ENCODE measurements at places on chromosomes 11 and 22.

- no peak for DNase-seq
These were observed 117.7 kb downstream of the KCNC1 start for GRCh38 chr11:17852246-17852645.

- no peak for DNase-seq
These were observed 54.1 kb downstream of the MYH9 start for GRCh38 chr22:36333644-36334043.

DNA sequence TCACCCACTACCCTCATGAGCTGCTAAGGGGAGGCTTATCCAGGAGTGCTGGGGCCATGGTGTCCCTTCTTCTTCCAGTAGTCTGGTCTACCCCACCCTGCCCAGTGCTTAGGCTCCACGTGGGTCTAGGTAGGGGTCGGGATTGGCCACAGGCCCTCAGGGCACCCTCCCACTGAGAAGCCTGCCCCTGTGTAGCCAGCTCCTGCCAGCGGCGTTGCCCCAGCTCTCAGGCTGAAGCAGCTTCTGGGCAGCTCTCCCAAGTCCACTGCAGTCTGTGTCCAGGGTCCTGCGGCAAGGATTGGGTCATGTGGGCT is 24.0 kb upstream of the RIC3 start:
- DNase-seq, result no peak

- no peak for DNase-seq
These were observed 910 bp downstream of the CLTCL1 start for GRCh38 chr22:19290400-19291217.

DNA sequence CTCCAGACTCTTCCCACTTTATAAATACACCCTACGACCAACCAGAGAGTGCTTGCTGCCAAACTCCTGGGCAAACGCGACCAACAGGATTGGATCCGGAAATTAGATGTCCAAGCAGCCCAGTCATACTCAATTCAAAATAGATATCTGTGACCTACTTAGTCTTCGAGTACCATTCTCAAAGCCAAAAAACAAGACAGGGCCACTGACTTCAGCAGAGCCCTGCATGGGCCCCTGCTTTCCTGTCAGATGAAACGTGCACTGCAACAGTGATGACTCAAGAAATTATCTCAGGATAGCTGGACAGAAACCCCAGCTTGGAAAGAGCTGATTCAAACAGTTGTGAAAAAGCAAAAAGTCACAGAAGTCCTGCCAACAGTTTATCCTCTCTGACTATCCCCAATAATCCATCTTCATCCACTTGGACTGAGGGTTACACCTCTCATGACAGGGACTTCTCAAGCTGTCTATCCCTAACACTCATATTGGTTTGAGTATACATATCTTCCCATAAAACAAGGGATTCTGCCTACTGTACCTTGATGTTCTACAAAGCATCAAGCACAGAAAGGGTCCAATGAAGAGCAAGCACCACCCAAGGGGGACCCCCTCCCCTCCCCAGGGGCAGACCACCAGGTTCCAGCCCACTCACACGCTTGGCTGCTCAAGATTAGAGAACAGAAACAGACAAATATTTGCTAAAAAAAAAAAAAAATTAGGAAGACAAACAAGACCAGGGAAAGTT is 17.4 kb downstream of the SMCO4 start:
- DNase-seq, result no peak

DNA sequence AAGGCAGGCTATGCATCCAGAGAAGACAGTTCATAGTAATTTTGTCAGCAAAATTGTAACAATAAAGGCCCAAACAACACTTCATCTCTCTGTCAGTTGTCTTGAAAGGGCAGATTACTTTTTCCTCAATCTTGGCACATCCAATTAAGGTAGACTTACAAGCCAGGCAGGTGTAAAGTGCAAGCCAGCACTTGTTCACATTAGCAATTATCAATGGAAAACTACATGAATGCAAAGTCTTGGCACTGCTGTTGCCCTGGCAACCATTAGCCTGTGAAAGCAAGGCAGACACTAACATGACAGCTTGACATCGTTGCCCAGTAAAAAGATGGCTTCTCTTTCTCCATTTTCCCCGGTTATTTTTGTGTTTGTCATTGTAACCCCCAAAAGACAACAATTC is 677.2 kb upstream of the TENM4 start:
- DNase-seq, result no peak

DNA sequence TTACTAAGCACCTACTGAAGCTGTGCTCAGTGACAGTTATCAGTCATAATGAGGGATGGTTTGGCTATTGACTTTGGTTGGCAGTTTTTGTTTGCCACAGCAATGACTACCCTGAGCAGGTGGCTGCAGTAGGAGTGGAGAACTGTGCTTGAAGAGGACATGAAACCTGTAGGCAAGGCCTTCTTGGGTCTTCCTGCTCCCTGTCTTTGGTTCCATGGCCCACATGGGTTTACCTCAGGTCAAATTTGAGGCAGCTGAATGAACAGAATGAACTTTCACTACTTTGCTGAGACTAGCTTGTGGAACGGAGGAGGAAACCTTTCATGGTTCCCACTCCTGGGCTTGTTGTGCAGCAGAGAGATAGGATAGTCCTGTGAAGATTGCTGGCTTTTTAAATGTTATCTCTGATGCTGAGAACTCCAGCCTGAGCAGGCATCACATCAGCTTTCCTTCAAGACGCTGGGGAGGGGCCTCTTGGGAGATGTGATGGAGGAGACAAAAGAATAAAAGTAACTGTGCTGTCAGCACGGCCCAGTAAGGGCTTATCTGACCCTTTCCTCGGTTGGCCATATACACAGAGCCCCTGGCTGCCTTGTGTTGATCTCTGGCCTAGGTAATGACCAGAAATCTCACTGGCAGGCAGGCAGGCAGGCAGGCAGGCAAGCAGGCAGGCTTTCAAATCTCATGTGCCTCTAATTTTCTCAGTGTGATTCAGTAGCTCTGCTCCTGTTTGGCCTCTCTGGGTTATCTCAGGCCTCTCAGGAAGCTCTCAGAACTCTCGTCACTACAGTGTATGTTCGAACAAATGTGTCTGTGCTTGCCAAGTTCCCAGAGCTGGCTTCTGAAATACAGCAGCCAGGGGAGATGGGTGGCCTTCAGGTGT is 12.0 kb downstream of the STIM1 start:
- no peak for DNase-seq

DNA sequence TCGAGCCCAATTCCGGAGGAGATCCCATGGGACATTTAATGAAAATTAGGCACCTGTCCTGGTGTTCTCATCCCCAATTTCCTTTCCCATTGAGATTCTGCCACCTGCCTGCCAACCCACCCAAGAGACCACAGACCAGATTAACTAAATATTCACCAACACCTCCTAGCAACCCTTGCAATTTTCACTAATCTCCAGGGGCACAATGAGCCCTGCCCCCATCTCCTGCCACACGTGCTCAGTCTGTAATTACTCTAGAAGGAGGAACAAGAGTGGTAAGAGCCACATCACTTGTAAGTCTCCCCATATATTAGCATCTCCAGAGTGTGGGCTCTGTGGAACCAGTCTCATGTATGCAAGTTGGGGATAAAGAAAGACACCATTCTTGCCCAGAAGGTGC is 38.0 kb downstream of the IL18BP start:
- DNase-seq, result no peak

DNA sequence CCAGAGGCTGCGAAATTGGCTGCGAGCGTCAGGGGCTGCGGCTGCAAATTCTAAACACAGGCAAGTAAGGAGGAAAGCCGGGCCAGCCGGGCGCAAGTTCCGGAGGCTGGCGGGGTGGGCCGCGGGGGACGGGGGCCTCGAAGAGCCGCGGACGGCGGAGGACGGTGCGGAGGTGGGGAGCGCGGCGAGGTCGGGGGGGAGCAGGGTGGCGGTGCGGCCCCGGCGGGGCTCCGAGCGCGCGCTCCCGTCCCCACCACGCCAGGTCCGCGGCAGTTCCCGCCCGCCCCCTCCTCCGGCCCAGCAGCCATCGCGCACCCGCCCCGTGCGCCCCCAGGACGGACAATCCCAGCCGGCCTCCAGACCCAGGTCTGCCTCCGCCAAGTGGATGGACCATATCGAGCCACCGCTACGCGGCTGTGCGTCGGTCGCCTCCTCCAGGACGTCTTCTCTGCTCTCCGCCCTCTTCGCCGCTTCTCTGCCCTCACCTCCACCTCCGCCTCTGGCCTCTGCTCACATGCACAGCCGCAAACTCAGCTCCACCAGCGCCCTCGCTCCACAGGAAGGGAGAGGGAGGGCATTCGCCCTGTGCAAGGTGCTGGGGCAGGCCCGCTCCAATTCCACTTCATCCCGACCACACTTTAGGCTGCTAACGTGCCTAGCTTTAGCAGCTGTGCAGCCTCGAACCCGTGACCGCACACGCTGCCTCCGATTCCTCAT is 7.2 kb downstream of the ELFN2 start:
- no peak for DNase-seq

DNA sequence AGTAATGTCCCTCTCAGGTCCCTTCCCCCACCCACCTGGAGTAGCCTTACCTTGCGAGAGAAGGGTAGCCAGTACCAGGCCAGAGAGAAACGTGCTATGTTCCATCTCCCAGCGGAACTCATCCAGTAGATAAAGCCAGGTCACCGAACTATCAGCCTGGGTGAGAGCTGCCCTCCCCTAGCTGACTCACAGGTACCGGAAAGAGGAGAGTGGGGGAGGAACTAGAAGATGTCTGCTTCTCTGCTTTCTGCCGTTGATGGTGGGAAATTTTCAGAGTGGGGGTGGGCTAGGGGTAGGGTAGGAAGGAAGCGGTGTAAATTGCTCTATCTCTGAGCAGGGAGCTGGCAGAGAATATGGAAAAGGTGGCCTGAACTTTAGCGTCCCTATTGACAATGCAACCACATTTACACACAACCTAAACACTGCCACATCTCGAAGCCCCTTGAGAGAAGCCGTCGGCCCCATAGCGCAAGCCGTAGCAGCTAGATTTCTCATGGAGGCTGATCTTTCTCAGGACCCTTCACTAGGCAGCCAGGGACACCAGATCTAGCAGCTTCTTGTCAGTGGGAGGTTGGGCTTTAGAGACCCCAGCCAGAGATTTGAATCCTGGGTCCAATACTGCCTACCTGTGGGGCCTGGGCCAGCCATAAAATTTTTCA is at the start of gene CD3D:
Gene CD3D (minus strand): TSS at position 203 of the 659 bp plus-strand sequence. CDS start 98 bp downstream, at position 105.
- DNase-seq, result peak; percentile 39

DNA sequence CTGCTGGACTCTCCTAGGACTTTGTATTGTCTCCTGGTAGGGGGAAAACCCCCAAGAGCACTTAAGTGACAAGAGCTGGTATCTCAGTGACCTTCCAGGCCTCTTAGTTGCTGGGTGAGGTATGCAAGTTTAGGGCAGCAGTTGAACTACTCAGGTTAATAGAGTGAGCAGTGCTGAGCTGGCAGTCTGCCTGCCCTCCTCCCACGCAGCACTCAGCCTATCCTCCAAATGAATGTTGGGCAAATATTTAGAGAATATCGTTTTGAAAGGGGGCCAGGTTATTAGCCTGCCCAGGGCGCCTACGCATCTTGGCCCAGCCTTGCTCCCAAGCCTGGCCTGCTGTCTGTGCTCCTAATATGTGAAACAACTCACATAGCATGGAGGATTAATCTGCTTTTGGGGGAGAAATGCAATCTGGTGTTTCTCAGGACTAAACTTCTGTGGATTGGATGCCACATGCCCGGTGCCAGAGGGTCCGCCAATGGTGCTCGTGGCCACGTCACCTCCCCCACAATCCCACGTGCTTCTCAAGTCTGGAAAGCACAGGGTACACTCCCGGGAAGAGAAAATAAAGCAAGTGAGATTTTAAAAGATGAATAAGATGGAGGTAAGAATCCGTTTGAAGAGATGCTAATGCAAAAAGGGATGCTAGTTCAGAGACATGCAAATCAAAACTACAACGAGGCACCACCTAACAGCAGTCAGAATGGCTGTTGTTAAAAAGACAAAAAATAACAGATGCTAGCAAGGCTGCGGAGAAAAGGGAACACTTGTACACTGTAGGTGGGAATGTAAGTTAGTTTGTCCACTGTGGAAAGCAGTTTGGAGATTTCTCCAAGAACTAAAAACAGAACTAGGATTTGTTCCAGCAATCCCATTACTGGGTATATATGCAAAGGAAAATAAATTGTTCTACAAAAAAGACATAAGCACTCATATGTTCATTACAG is 67.7 kb downstream of the SPON1 start:
- DNase-seq, result no peak

DNA sequence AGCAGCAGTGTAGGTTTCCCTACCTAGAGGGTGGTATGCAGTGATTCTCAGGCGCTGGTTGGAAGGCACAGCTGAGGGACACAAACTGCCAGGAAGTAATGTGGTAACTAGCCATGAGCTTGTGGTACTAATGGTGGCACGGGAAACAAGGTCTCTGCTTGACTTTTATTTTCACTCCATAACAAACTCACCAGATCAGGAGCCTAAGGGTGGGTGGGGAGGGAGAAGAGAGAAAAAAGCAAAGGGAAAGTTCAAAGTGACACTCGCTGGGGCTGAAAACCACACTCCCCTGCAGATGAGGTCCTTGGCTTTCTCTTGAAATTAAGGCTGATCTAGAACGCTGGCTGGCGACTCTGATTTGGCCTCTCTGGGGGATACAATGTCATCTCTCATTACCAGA is 22.0 kb downstream of the TRAF6 start:
- no peak for DNase-seq

- no peak for DNase-seq
These were observed 69.2 kb downstream of the BLID start for GRCh38 chr11:122046846-122047245.

DNA sequence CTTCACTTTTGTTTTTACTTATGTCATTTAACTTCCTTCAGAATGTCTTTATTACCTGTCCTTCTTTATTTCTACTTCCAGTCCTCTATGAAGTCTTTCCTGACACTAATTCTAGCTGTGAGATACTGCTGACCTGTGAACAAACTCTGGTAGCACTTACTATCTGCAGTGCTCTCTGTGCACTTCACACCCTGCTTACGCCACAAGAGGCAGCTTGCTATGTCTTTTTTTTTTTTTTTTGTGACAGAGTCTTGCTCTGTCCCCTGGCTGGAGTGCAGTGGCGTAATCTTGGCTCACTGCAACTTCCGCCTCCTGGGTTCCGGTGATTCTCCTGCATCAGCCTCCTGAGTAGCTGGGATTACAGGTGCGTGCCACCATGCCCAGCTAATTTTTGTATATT is 10.7 kb downstream of the STIM1 start:
- DNase-seq, result no peak

- DNase-seq, result no peak
These were observed 246.8 kb downstream of the GRM5 start for GRCh38 chr11:88818978-88819377.

- DNase-seq, result no peak
These were observed 111.5 kb downstream of the PDE3B start for GRCh38 chr11:14755140-14755539.

DNA sequence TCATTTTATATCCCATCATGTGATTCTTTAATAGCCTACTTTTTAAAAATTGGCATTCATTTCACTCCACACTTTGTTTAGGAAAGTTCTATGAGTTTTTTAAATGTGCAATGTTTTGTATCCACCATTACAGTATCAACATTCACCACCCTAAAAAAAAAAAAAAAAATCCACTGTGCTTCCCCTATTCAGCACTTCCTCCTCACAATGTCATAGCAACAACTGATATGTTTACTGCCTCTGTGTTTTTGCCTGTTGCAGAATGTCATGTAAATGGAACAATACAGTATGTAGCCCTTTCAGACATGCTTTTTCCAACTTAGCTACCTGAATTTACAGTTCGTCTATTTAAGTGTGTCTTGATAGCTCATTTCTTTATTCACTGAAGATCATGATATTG is 754.2 kb downstream of the FAM181B start:
- DNase-seq, result no peak
